ENCODE measurements at places on chromosomes 2 and 18. TPM values are rescaled to one million over a fixed set of nuclear protein-coding genes. Genes with fewer than 3 reads are reported as not detected.

DNA sequence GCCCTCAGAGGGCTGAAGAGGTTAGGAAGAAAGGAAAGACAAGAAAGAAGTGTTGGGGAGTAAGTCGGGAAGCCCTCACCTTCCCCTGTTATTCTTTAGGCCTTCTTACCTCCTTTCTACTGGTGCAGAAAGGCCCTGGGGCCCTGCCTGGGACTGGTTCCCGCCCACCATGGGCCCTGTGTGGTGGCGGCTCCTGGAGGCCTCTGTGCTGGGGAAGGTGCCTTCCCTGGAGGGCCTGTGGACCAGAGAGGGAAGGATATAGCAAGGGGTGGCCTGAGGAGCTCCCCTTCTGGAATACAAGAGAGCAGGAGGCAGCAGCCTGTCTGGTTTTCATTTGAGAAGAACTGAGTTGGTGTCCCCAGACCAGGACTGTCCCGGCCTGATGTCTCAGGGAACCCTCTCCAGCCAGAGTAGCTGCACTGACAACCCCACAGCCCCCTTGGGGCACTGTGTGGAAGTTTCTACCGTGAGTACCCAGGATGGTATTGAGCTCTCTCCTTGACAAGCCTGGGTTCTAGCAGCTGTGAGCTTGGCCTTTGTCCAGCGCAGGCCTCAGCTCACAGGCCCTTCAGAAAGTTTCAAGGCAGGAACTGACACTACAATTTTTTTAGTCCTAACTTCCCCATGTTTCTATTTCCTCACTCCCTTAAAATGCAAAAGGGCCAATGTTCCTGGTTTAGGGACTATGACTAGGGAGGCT, 47.1 kb downstream of the EFR3B start:
- no peak for DNase-seq

GRCh38 chr18:66599190-66599589, 4.7 kb downstream of the CDH19 start:
- DNase-seq, result no peak

DNA sequence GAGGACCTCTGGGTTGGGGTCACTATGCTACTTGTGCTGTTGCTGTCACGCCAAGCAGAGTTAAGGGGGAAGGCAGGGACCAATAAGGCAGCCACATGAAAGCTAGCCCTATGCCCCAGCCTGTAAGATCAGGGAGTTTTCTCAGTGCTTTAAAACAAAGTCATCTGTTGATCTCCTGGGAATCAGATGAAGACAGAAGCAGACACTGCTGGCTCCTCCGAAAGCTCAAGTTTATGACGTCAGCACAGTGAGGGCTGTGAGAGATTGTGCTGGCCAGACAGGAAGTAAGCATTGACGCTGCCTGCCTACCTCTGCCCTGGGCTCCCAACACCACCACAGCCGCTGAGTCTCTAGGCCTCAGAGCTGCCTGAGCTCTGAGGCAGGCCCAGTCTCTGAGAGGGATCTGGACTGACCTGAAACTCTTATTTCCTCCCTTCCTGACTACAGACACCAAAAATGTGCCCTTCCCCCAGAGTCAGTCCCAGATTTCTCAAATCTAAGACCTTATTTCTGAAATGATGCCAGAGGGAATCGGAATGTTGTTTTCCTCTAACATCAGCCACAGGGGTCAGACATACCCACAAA, 118.1 kb upstream of the EPAS1 start:
- no peak for DNase-seq

DNA sequence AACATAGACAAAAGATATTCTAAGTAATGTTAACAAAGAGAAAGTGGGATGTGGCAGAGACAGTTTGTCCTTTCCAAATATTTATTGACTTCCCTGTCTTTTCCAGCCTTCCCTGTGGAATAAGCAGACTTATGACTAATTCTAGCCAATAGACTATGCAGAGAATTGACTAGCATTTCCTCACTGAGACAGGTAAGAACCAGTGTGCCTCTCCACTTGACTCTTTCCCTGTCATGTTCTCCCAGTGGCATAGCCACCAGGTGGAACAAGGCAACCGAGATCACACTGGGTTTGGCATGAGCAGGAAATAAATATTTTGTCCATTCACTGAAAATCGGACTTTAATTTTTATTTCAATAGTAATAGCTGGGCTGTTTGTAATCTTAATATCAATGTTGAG, 168.1 kb upstream of the CTAGE1 start:
- DNase-seq, result no peak

DNA sequence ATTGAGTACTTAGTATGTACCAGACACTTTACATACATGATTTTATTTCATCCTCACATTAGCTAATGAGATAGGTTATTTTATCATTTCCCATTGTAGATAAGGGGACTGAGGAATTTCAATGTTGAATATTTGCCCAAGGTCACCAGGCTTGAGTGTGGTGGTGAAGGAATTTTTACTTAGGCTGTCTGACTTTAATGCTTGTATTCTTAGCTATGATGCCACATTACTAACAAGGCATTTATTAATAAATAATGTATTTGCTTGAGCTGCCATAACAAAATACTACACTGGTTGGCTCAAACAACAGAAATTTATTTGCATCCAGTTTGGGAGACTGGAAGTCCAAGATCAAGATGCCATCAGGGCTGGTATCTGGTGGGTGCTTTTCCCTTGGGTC, 250.9 kb downstream of the GPD2 start:
- no peak for DNase-seq

GRCh38 chr2:60560734-60561644, 7.5 kb upstream of the BCL11A start:
- no peak for DNase-seq

DNA sequence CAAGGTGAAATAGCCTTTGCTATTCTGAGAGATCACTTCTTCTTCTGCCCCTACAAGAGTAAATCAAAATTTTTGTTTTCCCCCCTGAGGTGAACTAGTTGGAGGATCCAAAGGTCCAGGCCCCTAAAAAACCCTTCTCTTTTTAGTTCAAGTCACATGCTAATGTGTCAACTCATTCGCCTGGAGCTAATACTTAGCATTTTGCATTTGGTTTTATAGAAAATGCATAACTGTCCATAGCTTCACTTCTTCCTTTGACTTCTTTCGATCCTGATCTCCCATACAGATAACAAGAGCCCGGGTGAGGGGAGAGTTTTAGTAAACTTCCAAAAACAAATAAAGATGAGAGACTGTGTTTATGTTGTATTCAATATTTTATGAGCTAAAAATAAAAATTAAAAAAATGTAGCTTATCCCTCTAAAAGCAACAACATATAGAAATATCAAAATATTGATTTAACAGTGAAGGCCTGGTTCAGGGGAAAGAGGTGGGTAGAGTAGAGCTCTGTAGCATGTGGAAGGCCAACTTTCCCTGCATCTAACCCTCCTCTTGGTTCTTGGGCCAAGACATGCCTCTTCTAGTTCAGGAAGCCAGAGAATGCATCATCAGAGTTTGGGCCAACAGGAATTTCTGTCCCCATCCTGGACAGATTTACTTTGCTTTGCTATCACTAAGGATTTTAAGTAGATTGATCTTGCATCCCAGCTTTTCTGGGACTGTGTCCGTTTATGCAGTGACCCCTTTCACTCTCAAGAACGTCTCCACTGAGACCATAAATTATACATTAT, 333.8 kb downstream of the ALK start:
- no peak for DNase-seq

GRCh38 chr2:80014637-80015036, 289.9 kb downstream of the LRRTM1 start:
- DNase-seq, result no peak

DNA sequence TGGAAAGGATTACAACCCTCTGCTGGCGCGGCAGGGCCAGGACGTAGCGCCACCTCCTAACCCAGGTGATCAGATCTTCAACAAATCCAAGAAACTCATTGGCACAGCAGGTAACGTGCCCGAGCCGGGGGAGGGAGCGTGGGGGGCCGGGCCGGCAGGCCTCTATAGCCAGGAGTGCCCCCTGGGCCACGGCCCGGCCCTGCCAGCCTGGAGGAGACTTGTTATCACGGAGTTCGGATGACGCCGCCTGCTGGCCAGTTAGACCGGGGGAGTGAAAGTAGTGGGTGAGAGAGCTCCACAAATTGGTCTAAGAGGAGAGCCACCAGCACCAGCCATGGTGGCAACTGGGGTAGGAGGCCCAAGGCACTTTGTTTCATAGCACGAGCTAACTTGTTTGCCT, 8.6 kb upstream of the TMEM214 start:
- DNase-seq, result no peak

DNA sequence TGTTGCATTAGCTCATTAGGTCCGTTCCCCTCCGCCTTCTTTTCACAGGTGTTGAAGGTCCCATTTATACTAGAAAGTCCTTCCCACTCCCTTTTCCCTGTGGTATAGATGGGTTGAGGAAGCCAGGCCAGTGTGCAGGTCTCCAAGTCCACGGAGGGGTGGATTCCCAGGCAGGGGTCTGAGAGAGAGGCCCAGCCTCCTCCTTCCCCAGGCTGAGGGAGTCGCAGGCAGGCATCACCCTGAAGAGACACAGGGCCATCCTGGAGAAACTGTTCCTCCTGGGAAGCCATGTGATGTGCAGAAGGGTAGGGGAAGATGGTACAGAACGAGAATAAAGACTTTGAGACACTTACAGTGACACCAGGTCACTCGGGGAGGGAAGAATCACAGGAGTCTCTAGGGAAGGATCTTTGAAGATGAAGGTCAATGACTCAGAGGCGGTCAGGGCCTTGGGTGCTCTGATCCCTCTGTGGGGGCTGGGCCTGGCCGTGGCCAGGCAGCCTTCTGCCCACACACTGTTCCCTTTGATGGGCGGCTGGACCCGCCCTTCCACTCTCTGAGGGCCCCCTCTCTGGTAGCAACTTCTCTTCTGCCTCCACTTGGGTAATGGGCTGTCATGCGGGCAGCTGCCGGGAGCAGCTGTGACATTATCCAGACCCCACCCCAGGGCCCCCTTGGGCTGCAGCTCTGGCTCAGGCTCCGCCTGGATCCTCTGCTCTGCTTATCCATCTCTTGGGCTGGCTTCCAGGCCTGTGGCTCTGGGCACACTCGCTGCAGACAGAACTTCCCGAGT, 45.1 kb downstream of the RHOB start:
- no peak for DNase-seq

DNA sequence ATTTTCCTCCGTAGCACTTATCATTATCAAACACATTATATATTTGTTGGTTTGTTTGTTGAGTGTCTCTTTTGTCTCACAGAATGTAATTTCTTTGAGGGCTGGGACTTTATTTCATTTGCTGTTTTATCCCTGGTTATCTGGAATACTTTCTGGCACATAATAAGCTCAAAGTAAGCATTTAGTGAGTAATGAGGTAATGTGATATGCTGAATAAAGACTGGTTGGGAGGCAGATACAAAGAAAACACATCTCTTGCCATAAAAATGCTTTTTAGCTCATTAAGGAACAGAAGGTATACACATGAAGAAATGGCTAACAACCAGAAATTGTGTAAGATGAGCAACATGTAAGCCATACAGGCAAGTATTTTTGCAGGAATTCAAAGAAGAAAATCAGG, 1411.8 kb downstream of the LRP1B start:
- no peak for DNase-seq

- DNase-seq, result no peak
Measured at GRCh38 chr2:156532989-156533388, 96.8 kb downstream of the GPD2 start.

- no peak for DNase-seq
Measured at GRCh38 chr18:65606551-65607130, 144.2 kb upstream of the CDH7 start.

The AUP1 gene
- 124 TPM for total RNA-seq

The DYSF gene
- 10.1 TPM for total RNA-seq

The SPR gene
- 45.7 TPM for total RNA-seq

The NCKAP1 gene
- 135 TPM for total RNA-seq

The NMUR1 gene
- total RNA-seq, result not detected

The FBXO36 gene
- 1.7 TPM for total RNA-seq
